ENCODE measurements at places on chromosomes 5 and 9.

DNA sequence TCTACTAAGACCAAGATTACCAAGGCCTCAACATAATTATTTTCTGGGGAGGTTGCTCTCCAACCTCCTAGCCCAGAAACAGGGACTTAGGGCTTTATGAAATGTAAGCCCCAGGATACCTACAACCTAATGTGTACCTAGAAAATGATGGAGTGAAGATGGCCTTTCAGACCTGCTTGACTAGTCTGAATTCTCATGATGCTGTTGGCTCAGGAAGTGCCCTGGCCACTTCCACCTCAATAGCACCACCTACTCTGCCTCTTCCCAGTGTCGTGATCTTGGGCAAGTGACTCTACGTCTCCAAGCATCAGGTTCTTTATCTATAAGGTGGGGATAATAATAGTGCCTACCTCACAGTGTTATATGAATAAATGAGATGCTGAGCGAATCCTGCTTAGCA, 57.9 kb upstream of the GARNL3 start:
- DNase-seq: no peak

DNA sequence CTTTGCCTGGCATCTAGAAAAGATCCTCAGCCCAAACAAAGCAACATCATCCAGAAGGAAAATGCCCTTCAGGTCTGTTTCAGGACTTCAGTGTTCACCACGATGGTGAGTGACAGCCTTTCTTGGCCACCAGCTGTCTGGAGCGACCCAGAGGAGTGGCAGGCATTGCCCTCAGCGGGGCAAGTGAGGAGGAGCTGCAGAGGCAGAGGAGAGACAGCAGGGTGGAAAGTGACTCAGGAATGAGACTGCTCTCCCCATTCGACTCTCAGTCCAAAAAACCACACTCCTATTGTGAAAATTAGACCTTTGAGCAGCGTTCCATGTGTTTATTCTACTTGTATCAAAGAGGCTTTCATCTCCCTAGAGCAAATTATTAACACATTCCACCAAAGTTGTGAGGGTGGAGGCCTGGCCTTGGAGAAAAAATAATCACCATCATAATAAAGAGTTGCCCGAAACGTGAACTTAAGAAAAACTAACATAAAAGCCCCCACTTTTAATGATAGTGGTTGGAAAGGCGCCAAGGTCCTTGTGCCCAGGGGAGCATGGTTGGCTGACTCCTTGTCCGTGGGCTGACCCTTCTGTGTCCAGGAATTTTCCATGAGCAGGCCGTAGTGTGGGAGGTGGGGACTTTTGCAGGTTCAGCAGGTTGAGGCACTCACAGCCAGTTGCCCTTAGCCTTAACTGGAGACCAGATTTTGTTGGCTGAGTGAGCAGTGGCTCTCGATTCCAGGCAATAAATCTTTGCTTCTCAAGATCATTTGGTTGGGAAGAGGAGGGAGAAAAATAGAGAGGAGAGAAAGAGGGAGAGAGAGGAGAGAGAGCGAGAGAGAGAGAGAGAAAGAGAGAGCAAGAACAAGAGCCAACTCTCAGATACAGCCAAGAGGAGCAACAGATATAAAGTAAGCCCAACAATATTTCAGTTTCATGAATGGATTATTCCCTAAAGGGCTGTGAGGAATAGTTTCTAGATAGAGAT, 125.9 kb upstream of the ANKRD55 start:
- DNase-seq: no peak

GRCh38 chr9:135281791-135282737, 194.6 kb downstream of the OLFM1 start:
- no peak for DNase-seq

- DNase-seq: no peak
Measured at GRCh38 chr5:135230251-135230925, 168.6 kb downstream of the MACROH2A1 start.

DNA sequence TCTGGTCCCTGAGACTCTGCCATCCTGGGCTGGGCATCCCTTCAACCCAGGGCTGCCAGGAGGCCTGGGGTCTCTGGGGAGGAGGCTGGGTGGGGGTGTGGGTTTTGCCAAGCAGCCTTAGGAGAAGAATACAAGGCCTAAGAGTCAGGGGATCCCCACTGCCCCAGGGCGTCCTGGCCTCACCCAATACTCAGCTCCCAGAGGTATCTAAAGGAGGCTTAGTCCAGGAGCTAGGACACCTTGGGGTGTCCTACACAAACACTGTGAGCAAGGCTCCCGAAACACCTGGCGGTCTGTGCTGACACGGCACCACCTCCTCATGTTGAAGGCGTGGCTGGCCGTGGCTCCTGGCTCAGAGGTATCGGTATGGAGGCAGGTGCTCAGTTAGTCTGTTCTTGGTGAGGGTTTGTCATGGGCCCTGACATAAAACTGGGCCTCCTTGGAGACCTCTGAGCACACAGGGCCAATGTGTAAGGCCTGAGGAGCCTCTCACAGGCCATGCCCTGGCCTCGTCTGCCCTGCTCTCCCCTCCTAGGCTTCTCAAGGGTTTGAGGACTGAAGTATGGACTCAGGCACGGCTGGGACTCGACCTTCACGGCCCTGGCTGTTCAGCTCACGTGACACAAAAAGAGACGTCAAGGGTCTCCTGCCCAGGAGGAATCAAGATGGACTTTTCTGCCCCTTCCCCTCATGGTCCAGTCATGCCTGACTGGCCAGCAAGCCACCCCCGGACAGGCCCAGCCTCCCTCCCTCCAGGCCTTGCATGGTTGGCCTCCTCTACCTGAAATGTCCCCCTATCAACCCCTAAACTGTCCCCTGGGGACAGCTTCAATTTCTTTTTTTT, 277.3 kb downstream of the FSTL4 start:
- no peak for DNase-seq

DNA sequence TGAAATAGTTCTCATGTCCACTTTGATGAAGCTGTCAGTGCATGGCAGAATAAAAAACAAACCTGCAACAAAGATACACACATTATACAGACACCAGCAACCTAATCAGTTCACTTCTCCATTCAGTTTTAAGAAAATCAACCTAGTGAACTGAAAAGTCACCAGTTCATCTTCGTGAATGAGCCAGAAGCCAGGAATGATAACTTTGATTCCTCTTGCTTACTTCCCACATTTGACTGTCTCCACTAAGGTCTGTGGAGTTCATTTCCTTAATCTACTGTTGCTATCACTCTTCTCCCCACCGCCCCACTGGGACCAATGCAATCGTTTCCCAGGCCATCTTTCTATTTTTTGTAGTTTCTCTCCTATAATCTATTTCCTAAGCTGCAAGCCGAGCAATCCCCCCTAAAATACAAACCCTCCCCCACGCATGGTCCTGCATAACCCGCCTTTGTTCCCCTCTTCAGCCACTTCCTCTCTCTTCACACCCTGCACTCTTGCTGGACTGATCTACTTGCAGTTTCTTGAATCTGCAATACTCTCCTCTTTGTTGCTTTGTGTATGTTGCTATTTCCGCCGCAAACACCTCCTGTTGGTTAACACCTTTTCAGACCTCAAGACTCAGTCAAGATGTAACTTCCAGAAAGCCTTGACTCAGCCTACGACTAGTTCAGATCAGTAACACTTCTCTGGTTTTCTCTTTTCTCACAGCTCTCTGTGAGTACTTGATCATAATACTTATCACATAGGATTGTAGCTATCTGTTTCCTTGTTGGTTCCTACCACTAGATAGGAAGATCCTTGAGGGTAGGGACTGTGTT, 16.6 kb downstream of the STOM start:
- DNase-seq: no peak

- DNase-seq: no peak
Measured at GRCh38 chr5:151034422-151035379, 14.3 kb downstream of the GPX3 start.

DNA sequence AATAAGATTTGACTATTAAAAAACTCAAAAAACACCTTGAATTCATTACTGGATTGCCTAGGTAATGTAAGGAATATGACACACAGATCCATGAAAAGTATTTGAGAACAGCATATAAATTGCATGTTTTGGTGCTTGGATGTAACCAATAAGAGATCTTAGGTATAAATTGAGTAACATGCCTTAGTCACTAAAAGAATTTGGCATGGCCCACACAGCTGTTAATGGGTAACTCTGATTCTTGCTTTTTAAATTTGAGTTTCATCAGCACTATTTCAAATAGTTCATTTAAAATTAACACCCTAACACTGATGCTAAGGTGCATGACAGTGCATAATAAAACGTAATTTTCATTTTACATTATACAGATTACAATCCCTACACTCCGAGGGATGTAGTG, 779.3 kb upstream of the WWC1 start:
- no peak for DNase-seq

DNA sequence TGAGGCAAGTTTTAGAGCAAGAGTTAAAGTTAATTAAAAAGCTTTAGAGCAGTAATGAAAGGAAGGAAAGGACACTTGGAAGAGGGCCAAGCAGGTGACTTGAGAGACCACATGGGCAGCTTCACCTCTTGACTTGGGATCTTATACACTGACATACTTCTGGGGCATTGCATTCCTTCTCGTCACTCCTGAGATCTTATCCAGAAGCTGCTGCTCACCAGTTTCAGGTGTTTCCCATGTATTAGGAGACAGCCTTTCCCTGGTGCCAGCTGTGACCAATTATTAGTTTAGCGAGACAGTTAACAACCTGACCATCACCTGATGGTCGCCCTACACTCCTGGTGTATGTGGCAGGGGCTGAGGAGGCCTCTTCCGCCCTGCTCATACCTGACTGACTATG, 382.1 kb downstream of the KDM4C start:
- no peak for DNase-seq

DNA sequence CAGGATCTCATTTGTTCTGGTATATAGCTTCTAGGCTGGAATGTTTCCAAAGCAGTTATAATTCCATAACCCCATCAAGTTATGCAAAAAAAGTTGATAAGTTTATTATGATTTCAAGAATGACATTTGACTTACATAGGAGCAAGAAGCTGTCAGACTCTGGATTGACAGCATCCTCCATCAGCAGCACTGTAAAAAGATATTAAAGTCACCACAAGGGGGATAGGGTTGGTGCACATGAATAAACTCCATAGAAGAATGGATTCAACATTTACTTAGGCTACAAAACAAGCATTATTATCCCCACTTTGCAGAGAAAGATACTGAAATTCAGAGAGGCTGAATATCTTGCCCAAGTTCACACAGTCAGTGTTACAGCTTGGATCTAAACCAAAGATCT, 208.9 kb upstream of the SLC30A5 start:
- no peak for DNase-seq

GRCh38 chr5:147704544-147704943, 78.0 kb downstream of the JAKMIP2 start:
- no peak for DNase-seq

GRCh38 chr5:180607861-180608571, 16.7 kb upstream of the SCGB3A1 start:
- DNase-seq: no peak

GRCh38 chr5:55667938-55668337, 44.2 kb downstream of the SLC38A9 start:
- no peak for DNase-seq

DNA sequence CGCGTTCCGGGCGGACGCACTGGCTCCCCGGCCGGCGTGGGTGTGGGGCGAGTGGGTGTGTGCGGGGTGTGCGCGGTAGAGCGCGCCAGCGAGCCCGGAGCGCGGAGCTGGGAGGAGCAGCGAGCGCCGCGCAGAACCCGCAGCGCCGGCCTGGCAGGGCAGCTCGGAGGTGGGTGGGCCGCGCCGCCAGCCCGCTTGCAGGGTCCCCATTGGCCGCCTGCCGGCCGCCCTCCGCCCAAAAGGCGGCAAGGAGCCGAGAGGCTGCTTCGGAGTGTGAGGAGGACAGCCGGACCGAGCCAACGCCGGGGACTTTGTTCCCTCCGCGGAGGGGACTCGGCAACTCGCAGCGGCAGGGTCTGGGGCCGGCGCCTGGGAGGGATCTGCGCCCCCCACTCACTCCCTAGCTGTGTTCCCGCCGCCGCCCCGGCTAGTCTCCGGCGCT, at the start of gene DAPK1:
Gene DAPK1, plus strand, starts transcription at position 264 of the 442 bp plus-strand sequence. CDS start 1,211 bp downstream, outside the sequence.
- no peak for DNase-seq

GRCh38 chr5:76790632-76791290, 28.1 kb upstream of the F2RL1 start:
- DNase-seq: peak; percentile 45

DNA sequence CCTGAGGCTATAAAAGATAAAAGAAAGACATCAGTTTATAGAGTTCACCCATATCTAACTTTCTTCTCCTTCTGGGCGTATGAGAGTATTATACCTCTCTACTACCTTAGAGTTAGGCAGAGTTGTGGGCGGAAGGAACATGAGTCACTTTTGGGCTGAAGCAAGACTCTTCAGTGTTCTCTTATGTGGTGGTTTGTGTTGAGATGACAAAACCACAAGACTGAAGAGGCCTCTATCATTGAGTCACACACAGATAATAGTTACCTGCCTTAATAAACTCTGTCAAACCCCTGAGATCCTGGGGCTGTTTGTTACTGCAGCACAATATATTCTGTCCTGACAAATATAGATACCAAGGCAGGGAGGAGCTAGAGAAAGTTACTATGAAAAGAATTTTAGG, 184.2 kb downstream of the EFNA5 start:
- no peak for DNase-seq

- DNase-seq: no peak
Measured at GRCh38 chr5:37601163-37601562, 222.0 kb downstream of the WDR70 start.

DNA sequence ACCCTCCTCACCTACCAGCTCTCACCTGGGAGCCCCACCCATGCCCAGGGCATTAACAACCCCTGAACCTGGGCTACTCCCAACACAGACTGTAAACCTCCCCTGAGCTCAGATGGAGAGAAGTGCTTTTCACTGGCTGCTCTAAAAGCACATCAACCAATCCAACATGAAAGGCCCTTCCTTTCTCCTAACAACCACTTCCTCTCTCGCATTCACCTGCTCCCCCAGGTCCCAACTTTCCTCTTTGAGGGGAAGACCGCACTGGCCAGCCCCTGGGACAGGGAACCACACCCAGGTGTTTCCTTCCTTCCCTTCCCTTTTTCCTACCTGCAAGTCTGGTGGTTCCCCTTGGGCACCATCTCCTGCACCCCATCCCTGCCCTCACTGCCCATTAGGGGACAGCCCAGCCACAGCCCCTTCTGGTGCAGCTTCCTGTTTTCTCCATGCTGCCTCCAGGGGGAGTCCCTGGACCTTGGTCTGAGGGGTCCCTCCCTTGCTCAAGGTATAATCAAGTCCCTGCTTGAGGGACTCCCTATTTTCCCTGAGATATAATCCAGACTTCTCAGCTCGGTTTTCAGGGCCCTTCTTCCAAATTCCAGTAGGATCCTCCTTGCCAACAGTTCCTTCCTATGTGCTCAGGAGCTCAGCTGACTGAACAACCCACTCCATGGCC, 30.5 kb upstream of the DAB2IP start:
- no peak for DNase-seq

- DNase-seq: no peak
Measured at GRCh38 chr5:103452666-103453065, 109.9 kb downstream of the NUDT12 start.

GRCh38 chr5:130710596-130710995, 454.5 kb downstream of the HINT1 start:
- no peak for DNase-seq

- no peak for DNase-seq
Measured at GRCh38 chr5:141788296-141788970, 89.8 kb downstream of the PCDH1 start.

GRCh38 chr5:4205398-4205797, 609.8 kb downstream of the IRX1 start:
- DNase-seq: no peak

- no peak for DNase-seq
Measured at GRCh38 chr5:64292611-64293215, 127.1 kb downstream of the RNF180 start.

- no peak for DNase-seq
Measured at GRCh38 chr5:141904551-141904950, 19.1 kb upstream of the DELE1 start.

GRCh38 chr5:151740336-151740942, 18.0 kb downstream of the ATOX1 start:
- DNase-seq: peak; percentile 23
